Right renal pelvis (tissue), 4 donors: ENCODE measurements at places on chromosomes 7 and 10. TPM values are rescaled to one million over a fixed set of nuclear protein-coding genes. Genes with fewer than 3 reads are reported as not detected.

The ATOH7 gene
- 1.4 TPM for polyA plus RNA-seq

The OR2A1 gene
- not detected for polyA plus RNA-seq

The UBE2H gene
- polyA plus RNA-seq = 112 TPM

The TMEM139 gene
- polyA plus RNA-seq = 58.5 TPM

The CDHR1 gene
- polyA plus RNA-seq = 1.2 TPM

The AMZ1 gene
- polyA plus RNA-seq = not detected

The TMEM176A gene
- polyA plus RNA-seq = 91.0 TPM

The NACAD gene
- polyA plus RNA-seq = 6.1 TPM

The PLAC9 gene
- polyA plus RNA-seq = 21.8 TPM

The COBL gene
- 17.4 TPM for polyA plus RNA-seq
